ENCODE measurements at places on chromosomes 11 and 22.

- DNase-seq, result no peak
These were observed 123.6 kb downstream of the CCDC34 start for GRCh38 chr11:27239305-27239942.

- no peak for DNase-seq
These were observed 44.7 kb upstream of the RTL6 start for GRCh38 chr22:44542561-44543222.

GRCh38 chr22:24290459-24290858 lies 19.8 kb downstream of the SPECC1L start:
- no peak for DNase-seq

DNA sequence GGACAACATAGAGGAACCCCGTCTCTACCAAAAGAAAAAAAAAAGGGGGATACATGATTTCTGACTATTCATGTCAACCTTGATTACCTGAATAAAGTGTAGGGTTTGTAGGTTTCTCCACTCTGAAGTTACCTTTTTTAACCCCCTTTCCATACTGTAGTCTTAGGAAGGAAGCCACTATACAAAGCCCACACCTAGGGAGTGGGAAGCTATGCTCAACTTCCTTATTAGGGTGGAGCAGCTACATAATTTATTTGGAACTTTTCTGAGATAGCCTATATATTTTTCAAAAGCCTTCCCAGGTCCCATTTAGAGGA lies 582 bp upstream of the ATP6V1E1 start:
- DNase-seq, result no peak

DNA sequence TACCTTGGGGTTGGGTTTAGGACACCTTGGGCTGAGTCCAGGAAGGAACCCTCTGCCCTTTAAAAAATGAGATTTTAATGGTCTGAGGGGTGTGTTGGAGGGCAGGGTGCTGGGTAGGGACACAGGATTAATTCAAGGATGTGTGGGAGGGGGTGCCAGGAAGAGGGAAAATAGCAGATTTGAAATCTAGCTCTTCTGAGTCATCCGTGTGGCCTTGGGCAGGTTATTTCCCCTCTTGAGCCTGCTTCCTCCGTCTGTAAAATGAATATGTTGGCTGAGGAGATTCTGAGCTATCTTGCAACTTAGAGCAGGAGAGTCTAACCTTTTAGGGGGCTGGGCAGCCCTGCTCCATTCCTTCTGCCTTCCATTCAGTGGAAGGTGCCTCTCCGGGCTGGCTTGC lies 3.0 kb downstream of the TSPAN18 start:
- DNase-seq, result no peak

DNA sequence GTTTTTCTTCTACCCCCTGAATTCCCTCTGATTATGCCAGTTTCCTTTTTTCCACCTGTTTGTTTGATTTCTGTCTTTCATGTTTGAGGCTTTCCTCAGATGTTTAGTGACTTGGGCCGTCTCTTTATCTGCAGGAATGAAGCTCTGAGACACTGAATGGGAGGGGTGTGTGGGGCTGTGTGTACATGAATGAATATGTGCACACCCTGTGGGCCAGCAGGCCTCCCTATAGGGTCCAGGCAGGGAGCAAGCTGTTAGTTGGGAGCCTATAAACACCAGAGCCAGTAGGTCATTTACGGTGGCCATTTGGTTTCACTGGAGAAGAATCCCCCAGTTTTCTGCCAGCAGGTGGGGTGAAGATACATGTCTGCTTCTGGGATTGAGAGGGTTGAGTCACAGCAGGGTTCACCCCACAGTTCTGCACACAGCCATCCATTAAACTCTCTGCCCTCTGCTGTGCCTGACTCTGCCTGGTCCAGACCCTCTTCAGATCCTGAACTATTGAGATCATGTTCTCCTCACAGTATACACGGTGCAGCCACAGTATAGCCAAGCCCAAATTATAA lies 34.8 kb downstream of the BARX2 start:
- DNase-seq, result no peak

DNA sequence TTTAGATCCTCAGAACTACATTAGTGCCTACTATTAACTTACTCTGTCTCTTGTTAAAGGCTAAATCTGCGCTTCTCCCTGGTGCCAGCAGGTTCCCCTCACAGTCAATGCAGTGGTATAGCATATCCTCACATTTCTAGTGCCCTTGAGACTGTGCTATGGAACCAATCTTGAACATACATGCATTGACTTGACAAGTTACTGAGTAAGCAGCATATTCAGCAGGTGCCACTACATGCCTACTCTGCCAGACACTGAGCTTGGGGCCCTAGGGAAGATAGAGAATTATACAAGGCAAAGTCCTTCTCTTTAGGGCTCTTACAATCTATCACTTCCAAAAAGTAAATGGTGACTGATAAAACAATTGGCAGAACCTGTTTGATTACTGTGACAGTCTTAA lies 3.2 kb downstream of the FUT4 start:
- no peak for DNase-seq

DNA sequence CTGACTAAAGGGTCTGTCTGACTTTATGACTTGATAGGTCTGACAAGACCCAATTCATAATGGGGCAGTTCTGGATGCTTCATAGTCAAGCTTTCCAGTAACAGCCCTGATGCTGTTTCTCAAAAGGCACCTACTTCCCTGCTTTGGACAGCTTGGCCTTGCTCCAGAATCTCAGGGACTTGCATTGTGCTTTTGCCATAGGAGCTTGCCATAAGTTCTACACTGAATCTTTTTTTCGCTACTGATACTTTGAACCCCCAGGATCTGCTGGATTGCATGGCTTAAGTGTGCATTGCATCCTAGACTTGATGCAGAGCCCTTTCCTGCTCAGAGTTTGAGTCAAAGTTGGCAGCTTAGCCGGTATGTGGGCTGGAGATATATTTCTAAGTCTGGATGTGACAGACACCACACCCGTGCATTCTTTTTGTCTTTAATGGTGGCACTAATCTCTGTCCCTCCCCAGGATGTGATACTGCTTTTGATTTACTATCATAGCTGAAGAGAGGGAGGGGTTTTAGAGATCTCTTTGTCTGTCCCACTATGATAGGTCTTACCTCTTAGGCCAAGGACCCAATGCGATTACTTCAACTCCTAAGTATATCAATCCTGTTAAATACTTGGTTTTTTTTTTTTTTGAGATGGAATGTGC lies 16.9 kb upstream of the SLC3A2 start:
- no peak for DNase-seq

Data from stimulated activated CD8-positive, alpha-beta memory T cell treated with anti-CD3 and anti-CD28 coated beads, Interleukin-4, amount 100 ng/mL, for 4 hours (primary cell).